ENCODE measurements at places on chromosomes 11 and 22. TPM values are rescaled to one million over a fixed set of nuclear protein-coding genes. Genes with fewer than 3 reads are reported as not detected.

The HBG1 gene
- not detected for total RNA-seq

The ASRGL1 gene
- 46.3 TPM for total RNA-seq

The ROBO4 gene
- total RNA-seq, result not detected

GRCh38 chr22:24125941-24126340, 55.3 kb upstream of the SUSD2 start:
- DNase-seq, result no peak

GRCh38 chr11:123020968-123021367, 39.3 kb upstream of the BSX start:
- DNase-seq, result peak; percentile 81

- DNase-seq, result peak; percentile 8
Observed at GRCh38 chr22:46041642-46042041, 64.7 kb upstream of the WNT7B start.

DNA sequence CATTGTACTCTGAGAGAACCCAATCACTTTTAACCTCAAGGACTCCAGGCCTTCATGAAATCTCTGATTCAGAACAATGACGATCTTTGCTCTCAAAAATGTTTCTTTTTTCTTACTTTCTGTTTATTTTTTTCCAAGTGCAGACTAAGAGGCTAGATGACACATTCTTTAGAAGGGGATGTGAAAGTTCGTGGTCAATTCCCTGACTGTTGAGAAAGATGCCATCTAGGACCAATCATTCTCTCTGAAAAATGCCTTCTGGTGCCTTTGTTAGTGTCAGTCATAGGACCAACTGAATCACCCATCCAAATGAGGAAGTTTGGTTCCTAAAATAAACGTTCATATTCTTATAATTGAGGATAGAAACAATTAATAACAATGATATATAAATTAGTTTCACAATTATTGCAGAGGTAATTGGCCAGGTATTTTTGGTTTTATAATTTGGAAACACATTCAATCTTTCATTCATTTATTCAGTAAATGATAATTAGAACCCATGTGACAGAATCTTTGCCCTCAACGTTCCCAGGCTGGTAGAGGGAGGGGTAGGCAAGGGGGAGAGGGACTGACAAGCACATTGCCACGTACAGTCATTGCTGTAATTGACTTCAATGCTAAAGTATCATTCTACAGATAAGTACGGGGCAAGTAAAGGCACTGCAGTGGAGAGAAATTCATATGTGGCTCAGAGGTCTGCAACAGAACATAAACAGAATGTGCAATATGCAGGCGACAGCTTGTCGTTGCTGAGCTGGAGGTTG, 333.4 kb upstream of the MPPED2 start:
- DNase-seq, result no peak

- peak; percentile 100 for DNase-seq
Observed at GRCh38 chr22:42649246-42650099, at the start of gene CYB5R3. Gene CYB5R3, minus strand, starts transcription at chr22:42649392. Its CDS starts 77 bp downstream, at chr22:42649315.

All from H7 (cell line).